ENCODE measurements at places on chromosomes 5 and 9.

DNA sequence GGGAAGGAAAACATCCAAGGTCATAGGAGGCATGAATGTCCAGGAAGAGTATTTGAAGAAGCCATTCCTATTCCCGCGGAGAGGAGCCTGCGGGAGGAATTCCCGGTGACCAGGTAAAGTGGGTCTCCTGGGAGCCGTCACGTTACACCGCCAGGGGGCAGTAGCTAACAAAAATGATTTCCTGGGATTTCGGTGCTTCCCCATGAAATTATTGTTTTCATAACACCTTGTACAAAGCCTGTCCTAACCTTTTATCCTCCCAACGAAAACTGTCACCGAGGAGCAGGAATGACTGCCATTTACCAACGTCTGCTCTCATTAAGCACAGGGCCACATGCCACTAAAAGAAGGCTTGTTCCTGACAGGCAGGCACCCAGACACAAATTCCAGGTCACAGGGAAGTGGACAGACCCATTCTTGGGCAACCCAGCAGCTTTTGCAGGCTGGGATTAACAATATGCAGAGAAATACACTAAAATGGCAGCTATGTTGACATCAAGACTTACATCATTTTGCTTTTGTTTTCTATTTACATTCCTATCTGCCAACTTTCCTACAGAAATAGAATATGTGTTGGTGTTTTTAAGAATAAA is 41.2 kb upstream of the CTSL start:
- DNase-seq: no peak

DNA sequence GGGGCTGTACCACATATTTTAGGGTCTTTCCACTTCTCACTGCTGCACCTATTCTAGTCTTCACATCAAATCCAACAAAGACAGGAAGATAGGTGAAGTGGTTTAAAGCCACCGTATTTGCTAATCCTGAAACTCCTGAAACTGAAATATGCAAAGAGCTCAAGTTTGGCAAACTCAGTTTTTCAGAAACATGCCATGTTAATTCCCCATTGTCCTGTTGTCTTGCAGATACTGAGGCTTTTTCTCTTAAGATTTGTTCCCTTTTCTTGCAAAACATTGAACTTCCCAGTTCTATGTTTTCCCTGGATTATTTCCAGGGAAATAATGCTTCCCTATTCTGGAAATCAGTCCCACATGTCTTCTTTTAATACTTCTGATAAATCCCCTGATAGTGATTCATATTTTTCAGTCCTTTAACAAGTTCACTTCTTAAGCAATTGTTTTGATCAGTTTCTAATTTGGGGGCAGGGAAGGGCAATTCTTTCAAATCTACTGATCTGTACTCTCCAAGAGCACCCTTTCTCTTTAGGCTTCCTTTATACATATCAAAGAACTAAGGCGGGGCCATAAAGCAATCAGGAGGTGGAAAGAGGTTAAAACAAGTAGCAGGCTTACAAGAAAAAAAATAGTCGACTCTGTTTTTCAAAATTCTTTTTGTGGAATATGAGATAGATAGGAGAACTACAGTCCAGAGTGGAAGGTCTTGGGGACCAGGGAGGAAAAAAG is 648.5 kb downstream of the BNC2 start:
- no peak for DNase-seq

GRCh38 chr9:86324901-86325300 is 29.3 kb downstream of the TUT7 start:
- no peak for DNase-seq

GRCh38 chr5:133523013-133523658 is 89.2 kb downstream of the FSTL4 start:
- DNase-seq: no peak

DNA sequence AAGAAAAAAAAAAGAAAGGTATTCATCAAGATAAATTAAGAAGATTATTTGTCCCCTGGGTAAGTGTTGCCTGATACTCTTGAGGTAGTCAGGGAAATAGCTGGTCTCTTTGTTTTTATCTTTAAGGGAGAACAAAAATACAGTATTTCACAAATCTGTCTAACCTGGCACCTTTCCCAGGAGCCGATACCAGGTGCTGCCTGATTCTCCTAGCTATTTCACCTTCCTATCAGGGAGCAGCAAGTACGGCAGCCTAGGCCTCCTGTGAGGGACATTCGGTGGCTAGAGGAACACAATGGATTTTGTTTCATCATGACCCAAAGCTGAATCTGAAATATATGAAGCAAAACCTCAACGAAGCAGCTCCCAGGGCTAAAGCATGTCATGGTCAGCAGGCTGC is 86.0 kb downstream of the TARS1 start:
- no peak for DNase-seq

- DNase-seq: no peak
Observed at GRCh38 chr5:54695198-54695966, 177.8 kb downstream of the SNX18 start.

- no peak for DNase-seq
Observed at GRCh38 chr9:70407081-70407503, 7.4 kb downstream of the KLF9 start.

DNA sequence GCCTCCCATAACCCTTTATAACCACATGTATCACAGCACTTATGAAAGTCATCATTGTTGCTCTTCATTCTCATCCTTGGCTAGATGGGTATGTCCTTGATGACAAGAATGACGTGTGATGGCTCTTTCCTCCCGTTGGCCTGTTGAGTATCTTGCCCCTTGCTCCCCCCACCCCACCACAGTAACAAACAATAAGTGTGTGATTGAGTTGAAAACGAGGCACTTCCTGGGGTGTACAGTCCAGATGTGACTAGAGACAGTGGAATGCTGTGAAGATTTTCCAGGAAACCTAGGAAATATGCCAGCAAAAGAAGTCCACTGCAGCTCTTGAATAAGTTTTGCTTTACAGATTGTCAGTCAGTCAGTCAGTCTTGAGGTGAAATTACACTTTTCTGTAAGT is 262.5 kb downstream of the ELAVL2 start:
- no peak for DNase-seq

DNA sequence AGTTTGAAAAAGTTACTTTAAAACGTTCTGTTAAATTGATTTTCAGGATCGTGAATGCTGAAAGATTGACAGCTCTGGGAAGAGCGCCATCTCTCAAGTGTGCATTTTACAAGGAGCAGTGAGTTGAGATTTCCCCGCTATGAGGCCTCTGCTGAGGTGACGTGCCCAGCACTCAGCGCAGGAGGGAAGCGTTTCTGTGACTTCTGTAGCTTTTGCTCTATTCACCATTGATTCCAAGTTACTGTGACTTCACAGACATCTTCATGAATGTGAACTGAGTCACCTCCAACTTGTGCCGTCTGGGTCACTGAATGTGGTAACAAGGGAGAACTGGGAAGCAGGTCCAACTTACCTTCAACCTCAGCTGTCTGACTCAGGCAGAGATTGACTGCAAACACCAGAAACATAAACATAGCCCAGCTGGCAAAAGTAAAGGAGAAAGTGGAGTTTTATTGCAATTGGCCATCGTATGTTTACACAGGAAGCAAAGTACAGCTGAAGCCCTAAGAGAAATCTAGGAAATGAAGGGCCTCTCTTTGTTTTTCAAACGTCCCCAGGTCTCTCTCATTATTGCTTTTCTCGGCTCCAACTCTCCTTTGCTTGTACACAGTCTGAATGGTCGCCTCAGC is 428.8 kb upstream of the CLINT1 start:
- no peak for DNase-seq

- DNase-seq: no peak
Observed at GRCh38 chr9:72312386-72312987, 52.5 kb downstream of the ZFAND5 start.

GRCh38 chr9:13387734-13388067 is 108.2 kb upstream of the MPDZ start:
- DNase-seq: no peak

GRCh38 chr5:30994176-30994575 is 199.3 kb upstream of the CDH6 start:
- no peak for DNase-seq

DNA sequence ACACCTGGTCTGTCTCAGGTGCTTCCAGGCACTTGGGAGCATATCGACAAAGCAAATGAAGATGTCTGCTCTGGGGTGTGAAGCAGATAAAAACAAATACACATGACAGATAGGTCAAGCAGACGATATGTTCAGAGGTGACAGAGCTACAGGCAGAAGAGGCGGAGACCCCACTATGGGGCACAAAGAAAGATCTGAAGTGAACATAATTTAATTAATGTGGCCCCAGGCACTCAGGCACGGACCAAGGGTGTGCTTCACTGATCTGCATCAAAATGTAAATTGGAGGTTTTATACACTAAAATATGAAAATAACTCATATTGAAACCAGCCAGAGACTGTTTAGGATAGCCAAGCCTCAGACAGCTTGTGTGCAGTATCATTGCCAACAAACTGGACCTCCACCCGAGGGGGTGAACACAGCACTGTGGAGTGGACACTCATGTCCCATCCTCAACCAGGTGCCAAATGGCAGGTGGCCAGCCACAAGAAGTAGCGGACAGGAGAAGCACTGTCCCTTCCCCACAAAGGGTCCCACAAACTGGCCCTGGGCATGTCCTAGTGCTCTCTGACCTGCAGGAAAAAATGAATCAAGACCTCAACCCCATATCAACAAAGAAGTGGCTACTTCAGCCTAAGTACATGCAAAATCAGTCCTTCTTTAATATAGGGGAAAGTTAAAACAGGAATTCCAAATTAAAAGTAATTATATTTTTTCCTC is 29.2 kb downstream of the ROR2 start:
- DNase-seq: no peak

DNA sequence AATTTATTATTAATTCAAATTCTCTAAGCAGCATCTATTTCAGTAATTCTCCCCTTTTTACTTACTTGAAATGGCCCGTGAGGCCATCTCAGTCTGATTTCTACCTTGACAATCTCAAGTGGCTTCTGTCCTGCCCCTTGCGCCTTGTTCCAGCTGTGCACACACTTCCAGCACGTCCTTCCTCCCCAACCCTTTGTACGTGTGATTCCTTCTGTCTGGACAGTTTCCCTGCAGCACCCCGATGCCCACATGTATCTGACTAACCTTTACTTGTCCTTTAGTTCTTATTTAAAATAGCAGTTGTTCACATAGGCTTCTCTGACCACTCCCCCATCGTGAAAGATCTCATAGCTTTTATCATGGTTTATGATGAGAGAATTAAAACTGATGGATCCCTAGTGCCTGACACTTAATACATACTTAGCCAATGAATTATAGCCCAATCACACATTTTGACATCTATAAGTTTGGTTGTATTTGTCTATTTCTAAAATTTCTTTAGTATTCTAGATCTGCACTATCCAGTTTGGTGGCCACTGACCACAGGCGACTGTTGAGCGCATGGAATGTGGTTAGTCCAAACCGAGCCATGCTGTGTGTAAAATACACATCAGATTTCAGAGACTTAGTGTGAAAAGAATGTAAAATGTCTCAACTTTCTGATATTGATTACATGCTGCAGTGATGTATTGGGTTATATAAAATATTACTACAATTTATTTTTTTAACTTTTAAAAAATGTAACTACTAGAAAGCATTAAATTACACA is 14.3 kb downstream of the ZBTB34 start:
- DNase-seq: no peak

DNA sequence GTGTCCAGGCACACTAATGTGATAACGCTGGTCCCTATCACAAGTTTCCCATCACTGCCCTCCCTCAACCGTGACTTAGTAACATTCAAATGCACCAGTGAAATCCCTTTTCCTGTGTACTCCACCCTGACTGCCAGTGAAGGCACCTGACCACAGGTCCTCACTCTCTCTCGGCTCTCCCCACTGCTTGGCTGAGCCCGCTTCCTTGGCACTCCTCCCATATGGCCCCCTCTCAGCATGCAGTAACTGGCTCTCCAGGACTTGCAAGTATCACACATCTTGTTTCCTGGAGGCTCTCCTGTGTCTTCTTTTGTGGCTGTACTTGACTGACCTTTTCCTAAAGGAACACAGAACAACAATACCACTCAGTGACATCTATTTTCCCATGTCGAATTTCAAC is 292.0 kb upstream of the ZNF608 start:
- no peak for DNase-seq

- no peak for DNase-seq
Observed at GRCh38 chr5:158164296-158165047, 305.5 kb upstream of the CLINT1 start.

DNA sequence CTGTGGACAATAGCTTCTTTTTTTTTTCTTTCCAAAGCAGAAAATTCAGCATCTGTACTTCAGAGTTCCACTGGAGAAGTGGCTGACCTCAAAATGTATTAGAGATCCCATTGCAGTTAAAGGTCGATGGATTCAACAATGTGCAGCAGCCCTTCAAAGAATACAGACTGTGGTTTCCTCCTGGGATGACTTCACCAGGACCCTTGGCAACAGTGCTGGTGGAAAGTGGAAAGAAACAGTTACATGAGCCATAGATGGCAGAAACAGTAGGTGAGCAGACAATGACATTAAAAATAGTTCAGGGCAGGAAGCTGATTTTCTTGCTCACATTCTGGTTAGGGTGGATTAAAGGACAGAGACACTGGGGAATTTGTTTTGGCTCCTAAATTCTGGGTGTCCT is 62.4 kb downstream of the SLC28A3 start:
- DNase-seq: no peak

GRCh38 chr9:125183561-125183960 is 6.0 kb downstream of the PPP6C start:
- no peak for DNase-seq

DNA sequence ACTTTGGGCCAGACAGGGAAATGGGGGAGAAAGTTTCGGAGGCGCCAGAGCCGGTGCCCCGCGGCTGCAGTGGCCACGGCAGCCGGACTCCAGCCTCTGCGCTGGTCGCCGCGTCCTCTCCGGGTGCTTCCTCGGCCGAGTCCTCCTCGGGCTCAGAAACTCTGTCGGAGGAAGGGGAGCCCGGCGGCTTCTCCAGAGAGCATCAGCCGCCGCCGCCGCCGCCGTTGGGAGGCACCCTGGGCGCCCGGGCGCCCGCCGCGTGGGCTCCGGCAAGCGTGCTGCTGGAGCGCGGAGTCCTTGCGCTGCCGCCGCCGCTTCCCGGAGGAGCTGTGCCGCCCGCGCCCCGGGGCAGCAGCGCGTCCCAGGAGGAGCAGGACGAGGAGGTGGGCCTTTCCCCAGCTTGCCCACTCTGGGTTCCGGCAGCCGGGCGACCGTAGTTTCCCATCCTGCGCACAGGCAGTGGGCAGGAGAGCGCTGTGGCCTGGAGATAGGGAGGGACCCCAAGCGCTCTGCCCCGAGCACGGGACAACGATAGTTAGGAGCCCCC is 516 bp downstream of the MAST4 start:
- DNase-seq: no peak
